CD4-positive, alpha-beta T cell treated with Interleukin-4 for 4 hours (primary cell): ENCODE measurements at places on chromosomes 12 and 14.
A peak's percentile ranks its signal among the peaks of the same experiment; 100 is the strongest.

- no peak for DNase-seq
These were observed 12.6 kb downstream of the GPRC5A start for GRCh38 chr12:12903642-12904609.

GRCh38 chr12:71642264-71642663 is 21.4 kb downstream of the ZFC3H1 start:
- DNase-seq: no peak

DNA sequence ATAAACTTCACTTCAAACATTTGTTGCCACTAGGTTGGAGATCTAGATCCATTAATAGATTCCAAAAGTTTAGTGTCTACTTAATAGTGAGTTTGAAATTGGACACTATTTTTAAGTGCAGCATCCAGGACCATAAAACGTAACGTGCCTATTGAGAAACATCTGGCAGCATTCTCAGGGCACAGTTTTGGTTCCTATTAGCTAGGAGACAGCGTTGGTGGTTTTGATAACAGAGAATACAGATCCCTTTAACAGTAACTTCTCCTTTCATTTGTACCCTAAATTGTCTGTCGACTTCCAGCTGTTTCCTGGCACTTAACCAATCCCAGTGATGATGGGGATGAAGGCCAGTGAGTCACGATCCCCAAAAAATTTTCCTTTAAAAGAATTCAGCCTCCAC is 25.8 kb downstream of the KCNK10 start:
- no peak for DNase-seq

DNA sequence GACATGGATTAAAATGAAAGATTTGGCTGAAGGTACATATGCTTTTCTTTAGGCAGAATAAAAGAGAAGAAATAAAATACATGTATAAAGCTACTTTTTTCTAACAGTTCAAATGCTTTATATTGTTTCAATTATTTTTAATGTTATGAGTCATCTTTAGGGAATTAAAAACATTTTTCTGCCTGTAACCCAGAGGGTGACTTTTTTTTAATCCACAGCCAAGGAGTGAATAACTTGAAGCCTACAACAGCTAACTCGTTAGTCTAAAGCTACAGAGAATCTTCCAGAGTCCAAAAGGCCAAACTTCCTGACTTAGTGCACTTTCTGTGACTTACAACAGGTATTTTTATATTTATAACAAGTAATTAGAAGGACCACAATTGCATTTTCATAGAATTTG is 151.6 kb downstream of the SEC23A start:
- DNase-seq: no peak

DNA sequence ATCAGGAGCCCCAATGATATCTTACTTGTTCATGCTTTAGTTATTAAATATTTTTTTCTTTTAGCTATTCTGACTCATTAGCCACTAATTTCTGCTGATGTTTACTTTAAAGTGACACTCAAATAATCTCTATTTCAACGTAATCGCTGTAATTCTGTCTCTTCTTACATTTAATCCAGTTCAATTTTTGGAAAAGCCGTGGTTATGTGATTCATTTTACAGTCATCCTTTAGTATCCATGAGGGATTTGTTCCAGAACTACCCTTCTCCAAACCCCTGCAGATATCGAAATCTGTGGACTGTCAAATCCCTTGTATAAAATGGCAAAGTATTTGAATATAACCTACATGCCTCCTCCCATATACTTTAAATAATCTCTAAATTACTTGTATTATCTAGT is 1103.4 kb downstream of the LRFN5 start:
- DNase-seq: no peak

GRCh38 chr12:127311720-127312364 is 955.1 kb upstream of the TMEM132C start:
- DNase-seq: no peak

GRCh38 chr12:39000370-39000769 is 95.0 kb upstream of the CPNE8 start:
- no peak for DNase-seq

DNA sequence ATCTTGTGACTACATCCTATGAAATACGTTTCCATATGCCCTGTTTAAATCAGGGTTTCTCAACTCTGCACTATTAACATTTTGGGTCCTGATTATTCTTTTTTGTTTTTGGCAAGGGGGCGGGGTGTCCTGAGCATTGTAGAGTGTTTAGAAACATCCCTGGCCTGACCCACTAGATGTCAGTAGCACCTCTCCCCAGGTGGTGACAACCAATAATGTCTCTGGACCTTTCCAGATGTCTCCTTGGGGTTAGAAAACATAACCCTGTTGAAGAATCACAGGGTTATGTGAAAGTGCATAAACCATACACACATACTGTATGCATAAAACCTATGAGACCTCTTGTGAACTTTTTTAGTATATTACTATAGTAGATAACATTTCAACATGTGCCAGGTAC is 1.4 kb downstream of the ACAD10 start:
- DNase-seq: no peak

DNA sequence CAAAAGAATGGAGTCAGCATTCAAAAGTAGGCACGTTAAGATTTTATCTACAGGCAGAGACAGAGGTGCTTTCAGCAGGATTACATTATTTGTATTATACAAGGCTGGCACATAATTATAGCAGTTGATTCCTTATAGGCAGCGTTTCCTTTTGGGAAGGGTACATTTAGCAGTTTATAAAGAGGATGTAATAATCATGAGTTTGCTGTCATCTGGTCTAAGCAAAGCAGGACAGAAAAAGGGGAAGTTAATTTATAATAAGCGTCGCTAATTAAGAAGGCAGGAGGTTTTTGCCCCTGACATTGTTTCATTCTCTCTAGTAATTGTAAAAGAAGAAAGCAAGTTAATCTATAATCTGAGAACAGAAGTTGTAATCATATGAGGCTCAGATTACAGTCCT is 259.9 kb upstream of the MDGA2 start:
- DNase-seq: no peak

GRCh38 chr12:103884316-103884715 is 43.3 kb upstream of the NT5DC3 start:
- DNase-seq: peak; percentile 44

GRCh38 chr12:104083769-104084475 is 19.6 kb downstream of the HCFC2 start:
- DNase-seq: no peak

- no peak for DNase-seq
These were observed 121.1 kb upstream of the NCOR2 start for GRCh38 chr12:124688356-124688992.

DNA sequence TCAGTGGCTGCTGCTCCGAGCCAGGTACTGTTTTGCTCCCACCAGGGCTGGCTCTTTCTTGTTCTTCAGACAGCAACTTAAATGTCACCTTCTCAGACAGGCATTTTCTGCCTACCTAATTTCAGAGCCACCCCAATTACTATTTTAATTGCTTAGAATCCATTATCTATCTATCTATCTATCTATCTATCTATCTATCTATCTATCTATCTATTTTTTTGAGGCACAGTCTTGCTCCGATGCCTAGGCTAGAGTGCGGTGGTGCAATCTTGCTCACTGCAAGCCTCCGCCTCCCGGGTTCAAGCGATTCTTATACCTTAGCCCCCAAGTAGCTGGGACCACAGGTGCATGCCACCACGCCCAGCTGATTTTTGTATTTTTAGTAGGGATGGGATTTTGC is 58.5 kb downstream of the SPPL3 start:
- no peak for DNase-seq

DNA sequence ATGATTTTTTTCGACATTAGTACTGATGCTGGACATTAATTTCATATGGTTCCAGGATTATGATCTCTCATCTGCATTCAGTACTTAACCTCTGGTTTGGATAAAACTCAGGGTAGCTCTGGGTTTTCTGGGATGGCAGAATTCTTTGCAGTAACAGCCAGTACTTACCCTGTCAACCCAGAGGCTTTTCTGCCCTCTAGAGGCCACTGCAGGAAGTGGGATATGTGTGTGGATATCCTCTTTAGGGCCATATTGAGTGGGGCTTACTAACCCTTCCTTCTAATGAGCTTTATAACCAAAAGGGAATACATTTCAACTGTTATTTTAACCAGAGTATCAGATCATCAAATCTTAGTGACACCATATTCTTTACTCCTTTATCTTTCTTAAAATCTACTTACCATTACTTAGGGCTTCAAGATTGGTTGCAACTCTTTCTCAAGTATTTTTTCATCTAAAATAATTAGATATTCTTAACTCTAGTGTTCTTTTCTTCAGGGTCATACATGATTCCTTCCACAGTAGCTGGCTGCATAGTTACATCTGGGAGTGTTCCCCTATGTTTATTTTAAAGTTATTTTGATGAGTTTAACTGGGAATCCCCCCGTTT is 488.0 kb upstream of the STXBP6 start:
- DNase-seq: no peak

DNA sequence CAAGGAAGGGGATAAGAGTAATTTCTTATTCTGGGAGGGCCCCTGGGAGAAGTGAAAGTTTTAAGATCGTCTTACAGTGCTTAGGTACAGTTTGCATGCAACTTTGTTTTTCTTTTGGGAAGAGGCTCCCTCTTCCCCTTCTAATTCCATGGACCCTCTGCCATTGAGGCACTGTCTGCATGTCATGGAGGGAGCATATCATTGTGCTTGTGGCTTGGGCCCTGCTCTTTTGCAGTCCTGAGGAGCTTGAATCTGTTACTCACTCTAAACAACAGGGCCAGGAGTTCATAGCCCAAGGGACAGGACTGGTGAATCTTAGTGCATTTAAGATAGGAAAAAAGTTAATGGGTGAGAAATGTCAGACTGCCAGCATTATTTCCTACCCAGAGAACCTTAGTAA is 2.3 kb downstream of the UBE3B start:
- DNase-seq: no peak

GRCh38 chr14:32414808-32415255 is 85.7 kb downstream of the AKAP6 start:
- no peak for DNase-seq

DNA sequence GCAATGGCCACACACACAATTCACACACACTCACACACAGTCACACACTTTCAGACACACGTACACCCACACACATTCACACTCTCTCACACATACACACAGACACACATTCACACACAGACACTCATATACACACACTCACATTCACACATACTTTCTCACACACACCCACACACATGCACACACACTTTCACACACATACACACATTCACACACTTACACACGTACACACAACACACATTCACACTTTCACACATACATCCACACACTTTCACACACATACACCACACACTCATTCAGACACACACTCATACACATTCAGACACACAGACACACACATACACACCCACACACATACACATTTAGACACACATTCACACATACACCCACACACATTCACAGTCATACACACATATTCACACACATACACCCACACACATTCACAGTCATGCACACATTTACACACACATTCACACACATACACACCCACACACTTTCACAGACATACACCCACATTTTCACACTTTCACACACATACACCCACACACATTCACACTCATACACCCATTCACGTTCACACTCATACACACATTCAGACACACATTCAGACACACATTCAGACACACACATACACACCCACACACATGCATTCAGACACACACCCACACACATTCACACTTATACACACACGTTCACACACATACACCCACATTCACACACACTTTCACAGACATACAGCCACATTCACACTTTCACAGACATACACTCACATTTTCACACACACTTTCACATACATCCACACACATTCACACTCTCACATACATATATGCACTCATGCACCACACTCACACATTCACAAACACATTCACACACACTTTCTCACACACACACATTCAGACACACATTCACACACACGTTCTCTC is 52.6 kb upstream of the C14orf180 start:
- DNase-seq: no peak

DNA sequence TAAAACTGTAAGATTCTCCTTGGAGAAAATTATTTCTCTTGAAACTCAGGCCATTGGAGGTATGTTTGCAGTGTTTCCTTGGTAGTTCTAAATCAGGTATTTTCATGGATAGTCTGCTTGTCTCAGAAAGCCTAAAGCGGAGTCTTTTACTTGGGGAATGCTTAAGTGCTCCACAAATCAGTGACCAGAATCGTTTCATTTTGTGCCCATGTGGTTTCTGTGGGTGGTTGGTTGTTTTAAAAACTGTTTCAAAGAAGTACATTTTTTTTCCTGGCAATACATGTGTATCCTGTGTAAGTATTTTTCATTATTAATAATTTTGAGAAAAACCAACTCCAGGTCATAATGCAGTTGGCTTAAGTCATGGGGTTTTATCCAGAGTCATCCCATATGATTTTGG is 33.6 kb downstream of the CCDC91 start:
- DNase-seq: no peak

DNA sequence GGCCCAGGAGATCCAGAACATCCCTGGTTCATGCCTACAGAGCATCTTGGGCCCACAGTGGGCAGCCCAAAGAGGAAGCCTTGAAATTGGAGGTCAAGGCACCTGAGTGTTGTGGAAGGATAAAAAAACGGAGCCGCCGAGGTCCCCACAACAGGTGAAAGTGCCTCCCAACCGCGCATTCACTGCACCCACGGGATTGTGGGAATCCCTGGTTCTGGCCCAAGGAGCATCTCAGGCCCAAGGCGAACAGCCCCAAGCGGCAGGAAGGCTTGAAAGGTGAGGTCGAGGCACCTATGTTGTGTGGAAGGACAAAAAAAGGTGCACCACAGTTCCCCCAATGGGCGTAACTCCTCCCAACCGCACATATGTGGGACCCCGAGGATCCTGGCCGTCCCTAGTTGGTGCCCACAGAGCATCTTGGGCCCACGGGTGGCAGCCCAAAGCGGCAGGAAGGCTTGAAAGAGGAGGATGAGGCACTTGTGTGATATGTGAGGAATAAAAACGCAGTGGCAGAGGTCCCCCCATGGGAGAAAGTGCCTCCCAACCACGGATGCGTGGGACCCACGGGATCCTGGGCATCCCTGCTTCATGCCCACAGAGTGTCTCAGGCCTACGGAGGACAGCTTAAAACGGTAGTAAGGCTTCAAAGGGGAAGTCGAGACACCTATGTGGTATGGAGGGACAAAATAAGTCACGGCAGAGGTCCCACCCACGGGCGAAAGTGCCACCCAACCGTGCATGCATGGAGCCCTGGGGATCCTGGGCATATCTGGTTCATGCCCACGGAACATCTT is 583.9 kb downstream of the ALG10 start:
- DNase-seq: no peak

GRCh38 chr12:119204131-119204530 is 25.4 kb downstream of the HSPB8 start:
- DNase-seq: no peak

DNA sequence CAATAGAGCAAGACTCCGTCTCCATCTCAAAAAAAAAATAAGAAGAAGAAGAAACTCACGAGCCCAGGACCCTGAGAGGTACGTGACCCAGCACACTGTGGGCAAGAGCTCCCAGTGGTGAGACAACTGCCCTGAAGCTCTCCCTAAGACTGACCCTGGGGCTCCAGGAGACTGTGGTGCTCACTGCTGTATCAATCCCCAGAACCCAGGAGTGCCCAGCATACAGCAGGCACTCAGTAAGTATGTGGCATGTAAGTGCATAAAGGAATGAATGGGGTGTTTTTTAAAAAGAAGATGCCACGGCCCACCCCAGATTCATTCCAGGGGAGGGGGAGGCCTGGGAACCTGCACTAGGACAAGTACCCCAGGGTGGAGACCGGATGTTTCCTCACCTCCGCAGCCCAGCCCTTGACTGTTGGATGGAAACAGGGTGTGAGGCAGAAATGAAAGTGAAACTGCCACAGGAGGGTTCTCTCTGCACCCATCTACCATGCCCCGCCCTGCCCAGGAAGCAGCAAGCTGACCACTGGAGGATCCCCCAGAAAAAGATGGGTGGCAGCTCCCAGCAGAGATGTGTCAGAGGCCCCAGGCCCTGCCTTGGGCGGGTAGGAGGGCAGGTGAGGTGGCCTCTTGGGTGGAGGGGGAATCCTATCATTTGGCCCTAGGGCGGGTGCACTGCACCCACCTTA is 12.2 kb downstream of the ITPK1 start:
- DNase-seq: peak; percentile 80
